ENCODE measurements at places on chromosomes 3 and 15.
A peak's percentile ranks its signal among the peaks of the same experiment; 100 is the strongest.

DNA sequence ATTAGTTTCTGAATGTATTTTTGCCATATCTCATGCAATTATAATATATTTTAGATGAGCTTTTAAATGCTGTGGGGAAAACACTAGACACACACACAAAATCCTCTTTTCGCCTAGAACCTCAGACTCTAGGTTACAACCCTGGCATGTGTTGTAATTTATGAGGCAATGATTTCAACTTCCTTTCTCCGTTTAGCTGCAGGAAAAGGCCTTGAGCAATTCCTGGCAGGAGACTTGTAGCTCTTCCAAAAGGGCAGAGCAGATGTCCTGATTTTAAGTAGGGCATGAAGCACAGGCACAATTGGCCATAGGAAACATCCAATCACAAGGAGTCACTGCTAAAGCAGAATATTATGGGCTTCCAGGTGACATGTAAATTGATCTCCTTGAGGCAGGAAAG lies 82.0 kb downstream of the GPR156 start:
- DNase-seq: peak; percentile 83

- DNase-seq: no peak
These were observed 48.6 kb upstream of the ATOSA start for GRCh38 chr15:52727815-52728214.

- no peak for DNase-seq
These were observed at the start of gene HHLA2 for GRCh38 chr3:108296239-108296638. Gene HHLA2, plus strand, starts transcription at chr3:108296548. Its CDS starts 55,266 bp downstream, at chr3:108351814.

GRCh38 chr3:134347551-134347950 lies 26.7 kb downstream of the AMOTL2 start:
- no peak for DNase-seq

DNA sequence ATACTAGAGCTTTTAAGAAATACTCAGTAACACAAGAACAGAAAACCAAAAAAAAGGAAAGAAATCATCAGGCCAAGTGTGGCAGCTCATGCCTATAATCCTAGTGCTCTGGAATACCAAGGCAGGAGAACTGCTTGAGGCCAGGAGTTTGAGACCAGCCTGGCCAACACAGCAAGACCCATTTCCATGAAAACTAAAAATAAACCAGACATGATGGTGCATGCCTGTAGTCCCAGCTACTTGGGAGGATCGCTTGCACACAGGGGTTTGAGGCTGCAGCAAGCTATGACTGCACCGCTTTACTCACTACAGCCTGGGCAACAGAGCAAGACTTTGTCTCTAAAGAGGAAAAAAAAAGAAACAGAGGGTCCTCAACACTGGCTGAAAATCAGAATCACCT lies 18.2 kb downstream of the TASOR start:
- DNase-seq: no peak

DNA sequence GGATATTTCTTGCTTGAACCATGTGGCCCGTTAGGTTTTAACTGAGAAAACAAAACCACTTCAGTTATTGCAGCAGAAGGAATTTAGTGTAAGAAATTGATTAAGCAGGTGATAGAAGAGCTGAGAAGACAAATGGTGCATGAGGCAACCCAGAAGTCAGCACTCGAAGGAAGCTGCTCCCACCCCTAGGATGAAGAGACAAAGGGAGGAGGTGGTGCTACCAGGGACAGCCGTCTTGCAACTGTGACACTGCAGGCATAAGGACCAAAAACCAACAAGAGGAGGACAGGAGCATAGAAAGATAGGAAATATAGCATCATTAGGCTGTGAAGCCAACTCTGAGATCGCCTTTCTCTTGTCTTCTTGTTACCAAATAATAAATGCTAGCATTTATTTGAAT lies 89.0 kb downstream of the IL20RB start:
- no peak for DNase-seq

DNA sequence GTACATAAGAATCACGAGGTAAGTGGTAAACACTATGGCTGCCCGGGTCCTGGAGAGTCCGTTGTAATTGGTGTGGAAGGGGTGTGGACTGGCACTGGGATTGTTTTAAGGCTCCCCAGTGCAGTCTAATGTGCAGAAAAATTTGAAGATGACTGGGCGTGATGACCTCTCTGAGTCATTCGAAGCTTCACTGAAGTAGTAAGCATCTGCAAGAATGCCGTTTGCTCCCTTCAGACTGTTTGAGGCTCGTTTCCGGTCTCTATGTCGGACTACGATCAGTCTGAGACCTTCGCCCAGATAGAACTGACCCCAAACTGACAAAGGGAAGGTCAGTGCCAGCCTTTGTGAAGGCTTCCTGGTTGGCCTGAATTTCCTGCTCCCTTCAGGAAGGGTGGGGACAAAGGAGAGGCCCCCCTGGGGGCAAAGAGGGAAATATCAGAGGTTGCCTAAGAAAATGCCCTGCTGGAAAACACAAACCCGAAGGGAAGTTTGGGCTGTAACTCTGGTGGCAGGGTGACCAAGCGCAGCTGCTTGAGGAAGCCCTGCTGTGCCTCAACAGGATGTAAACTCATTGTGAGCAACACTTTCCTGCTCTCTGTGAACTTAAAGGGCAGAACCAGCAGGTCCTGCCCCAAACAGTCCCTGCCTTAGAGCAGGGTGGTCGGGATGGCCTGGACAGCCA lies 34.6 kb downstream of the BTD start:
- DNase-seq: peak; percentile 94

DNA sequence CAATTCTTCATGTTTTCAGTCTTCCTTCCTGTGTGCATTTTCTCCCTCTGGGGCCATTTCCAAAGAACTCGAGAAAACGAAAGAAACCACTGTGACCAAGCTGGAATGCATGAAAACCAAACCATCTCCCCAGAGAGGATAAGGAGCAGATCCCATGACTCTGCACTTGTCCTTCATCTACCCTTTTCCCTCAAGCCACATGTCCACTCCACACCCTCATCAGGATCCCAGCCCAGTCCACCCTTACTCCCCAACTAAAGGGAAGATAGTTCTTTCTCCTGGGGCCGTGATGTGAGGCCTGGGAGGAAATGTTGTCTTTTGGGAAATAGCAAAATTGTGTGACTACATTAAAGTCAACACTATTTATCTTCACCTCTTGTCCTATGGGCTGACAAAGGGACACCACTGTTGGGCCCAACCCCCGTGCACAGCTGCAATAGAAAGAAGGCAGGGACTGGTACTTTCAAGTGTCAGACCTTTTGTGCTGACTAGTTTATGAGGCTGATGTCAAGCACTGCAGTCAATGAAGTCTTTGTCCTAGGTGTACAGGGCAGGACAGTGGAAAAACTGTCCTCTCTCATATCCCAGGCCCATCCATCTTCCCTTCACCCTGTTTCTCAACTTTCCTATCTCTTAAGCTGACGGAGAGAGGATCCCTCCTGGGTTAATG lies 487.1 kb upstream of the NR2F2 start:
- DNase-seq: peak; percentile 87

DNA sequence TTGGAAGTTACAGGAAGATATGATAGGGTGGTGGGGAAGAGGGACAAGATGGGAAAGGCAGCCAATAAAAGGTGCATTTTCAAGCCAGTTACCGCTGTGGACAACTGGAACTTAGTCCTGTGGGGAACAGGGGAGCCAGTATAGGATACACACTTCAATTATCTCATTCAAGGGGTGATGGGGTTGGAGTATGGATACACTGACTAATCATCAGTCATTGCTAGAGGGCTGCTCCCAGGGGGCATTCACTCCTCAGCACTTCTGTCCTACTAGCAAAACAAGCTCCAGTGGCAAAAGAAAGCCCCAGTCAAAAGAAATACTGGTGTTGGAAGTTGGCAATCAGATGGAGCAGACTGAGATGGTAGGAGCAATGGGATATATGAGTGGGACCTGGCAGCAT lies 183.4 kb upstream of the GADL1 start:
- peak; percentile 39 for DNase-seq

- DNase-seq: no peak
These were observed 91.9 kb downstream of the PCSK6 start for GRCh38 chr15:101397521-101398003.

GRCh38 chr3:118244761-118245160 lies 789.9 kb downstream of the IGSF11 start:
- DNase-seq: no peak

DNA sequence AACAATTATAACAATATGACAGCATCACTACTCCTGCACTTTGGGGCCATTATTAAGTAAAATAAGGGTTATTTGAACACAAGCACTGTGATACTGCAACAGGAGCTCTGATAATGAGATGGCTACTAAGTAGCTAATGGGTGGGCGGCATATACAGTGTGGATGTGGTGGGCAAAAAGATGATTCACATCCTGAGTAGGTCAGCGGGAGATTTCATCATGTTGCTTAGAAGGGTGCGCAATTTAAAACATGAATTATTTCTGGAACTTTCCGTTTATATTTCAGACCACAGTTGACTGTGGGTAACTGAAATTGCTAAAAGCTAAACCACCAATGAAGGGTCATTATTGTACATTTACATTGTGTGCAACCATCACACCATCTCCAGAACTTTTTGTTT lies 42.3 kb downstream of the FBXO22 start:
- peak; percentile 51 for DNase-seq

DNA sequence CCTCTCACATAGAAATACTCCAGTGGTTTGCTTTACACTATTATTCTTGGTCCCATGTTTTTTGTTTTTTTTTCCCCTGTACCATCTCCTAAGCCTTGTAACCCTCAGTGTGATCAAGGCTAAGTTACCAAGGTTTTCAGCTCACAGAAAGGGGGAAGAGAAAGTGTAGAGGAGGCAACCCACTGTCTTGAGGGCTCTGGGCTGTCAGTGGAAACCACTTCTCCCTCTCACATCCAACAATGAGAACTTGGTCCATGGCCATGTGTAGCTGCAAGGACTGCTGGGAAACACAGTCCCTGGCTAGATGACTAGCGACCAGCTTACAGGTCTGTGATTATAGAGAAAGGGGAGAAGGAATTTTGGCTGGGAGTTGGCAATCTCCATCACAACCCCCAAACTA lies 30.3 kb downstream of the GPD1L start:
- no peak for DNase-seq

GRCh38 chr15:51224428-51224827 lies 114.0 kb downstream of the CYP19A1 start:
- DNase-seq: peak; percentile 66

GRCh38 chr3:162569314-162569713 lies 1072.7 kb downstream of the OTOL1 start:
- DNase-seq: no peak

DNA sequence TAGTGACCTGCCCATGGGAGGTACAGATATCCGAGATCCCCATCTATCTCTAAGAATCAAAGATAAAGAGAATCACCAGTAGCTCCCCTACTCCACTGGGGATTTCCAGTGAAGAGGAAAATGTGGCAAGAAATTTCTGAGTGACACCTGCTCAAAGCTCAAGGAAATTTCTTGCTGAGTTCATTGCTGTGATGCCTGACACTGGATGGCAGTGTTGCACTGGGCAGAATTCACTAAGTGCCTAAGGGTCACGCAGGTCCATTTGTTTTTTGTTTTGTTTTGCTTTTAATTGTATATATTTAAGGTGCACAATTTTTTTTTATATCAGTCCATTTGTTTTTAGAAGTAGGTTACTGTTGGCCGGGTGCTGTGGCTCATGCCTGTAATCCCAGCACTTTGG lies 109.5 kb upstream of the KCNAB1 start:
- no peak for DNase-seq

DNA sequence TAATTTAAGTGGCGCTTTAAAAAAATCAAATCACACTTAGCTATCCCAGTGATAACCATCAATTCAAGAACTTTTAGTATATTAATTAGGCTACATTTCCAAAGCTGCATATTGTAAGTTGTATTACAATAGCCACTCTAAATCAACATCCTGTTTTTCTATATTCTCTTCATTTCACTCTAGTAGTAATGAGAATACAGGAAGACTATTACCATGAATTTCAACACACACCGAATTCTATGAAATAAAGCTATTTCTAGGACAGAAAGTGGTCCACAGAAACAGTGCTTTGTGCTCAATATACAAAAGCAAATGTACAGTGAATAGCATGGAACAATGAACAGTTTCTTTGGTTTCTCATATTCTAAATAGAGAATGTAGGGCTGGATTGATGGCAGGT lies 24.6 kb downstream of the TRAT1 start:
- DNase-seq: no peak

DNA sequence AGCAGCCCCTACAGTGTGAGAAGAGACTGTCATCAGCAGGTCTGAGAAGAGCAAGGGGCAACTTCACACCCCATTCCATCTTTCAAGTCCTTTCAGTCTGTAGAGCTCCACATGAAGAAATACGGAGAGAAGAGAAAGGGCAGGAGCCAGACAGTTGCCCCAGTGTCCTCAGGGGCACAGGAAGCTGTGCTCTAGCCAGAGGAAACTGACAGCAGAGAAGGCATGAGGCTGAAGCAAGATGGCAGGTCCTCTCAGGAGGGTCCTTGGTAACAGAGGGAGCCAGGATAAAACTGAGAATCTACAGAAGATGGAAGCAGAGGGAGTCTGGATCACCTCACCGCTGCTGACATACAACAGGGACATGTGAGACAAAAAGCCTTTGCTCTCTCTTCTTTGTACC lies 47.3 kb downstream of the PLCH1 start:
- no peak for DNase-seq

- no peak for DNase-seq
These were observed 38.7 kb downstream of the FEM1B start for GRCh38 chr15:68316061-68316804.

DNA sequence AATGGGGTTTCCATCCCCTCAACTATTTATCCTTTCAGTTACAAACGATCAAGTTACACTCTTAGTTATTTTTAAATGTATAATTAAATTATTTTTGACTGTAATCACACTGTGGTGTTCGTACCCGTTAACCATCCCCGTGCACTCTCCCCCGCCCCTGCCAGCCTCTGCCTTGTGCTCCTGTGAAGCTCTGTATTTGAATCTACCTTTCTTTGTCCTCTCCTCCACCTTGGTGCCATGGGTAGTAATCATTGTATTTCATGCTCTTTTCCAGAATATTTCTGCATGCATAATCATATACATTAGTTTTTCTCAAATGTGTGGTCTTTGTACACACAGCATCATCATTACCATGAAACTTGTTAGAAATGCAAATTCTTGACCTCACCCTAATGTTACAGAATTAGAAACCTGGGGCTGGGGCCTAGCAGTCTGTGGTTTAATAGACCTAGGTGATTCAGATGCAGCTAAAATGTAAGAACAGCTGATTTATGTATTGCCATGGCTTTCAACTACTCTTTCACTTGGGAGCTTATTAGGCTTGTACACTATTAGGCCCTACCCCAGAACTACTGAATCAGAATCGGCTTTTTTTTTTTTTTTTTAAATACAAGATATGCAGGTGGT lies 91.5 kb downstream of the STT3B start:
- DNase-seq: no peak

DNA sequence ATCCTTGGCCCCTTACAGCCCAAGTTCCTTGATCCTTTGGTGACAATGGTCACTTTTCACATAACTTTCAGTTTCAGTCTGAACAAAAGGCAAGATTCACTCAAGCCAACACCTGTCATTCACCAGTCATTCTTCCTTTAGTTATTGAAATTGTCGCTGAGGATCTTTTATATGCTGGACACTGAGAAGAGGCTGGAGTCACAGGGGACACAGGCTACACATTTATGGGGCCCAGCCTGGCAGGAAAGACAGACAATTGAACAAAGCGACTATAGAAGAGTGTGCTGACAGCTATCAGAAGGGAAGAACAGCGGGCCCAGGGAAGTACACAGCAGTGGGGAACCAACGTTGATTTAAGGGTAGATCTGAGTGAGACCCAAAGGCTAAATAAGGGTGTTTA lies 69.8 kb upstream of the PROK2 start:
- no peak for DNase-seq

- DNase-seq: no peak
These were observed 22.1 kb downstream of the PLOD2 start for GRCh38 chr3:146138902-146139301.
